Dorsolateral prefrontal cortex (tissue), 122 donors: ENCODE measurements at places on chromosomes 3 and 15. TPM values are rescaled to one million over a fixed set of nuclear protein-coding genes. Genes with fewer than 3 reads are reported as not detected.

WDR6 gene
- 129 TPM for total RNA-seq

GRIP2 gene
- total RNA-seq: 20.4 TPM

HRH1 gene
- 9.7 TPM for total RNA-seq

DUOXA2 gene
- not detected for total RNA-seq

NR1I2 gene
- 0.19 TPM for total RNA-seq
